C1 segment of cervical spinal cord (tissue), 14 donors: ENCODE measurements at places on chromosomes 6 and 20.

GRCh38 chr6:10391299-10391630, 23.6 kb downstream of the TFAP2A start:
- no peak for DNase-seq

DNA sequence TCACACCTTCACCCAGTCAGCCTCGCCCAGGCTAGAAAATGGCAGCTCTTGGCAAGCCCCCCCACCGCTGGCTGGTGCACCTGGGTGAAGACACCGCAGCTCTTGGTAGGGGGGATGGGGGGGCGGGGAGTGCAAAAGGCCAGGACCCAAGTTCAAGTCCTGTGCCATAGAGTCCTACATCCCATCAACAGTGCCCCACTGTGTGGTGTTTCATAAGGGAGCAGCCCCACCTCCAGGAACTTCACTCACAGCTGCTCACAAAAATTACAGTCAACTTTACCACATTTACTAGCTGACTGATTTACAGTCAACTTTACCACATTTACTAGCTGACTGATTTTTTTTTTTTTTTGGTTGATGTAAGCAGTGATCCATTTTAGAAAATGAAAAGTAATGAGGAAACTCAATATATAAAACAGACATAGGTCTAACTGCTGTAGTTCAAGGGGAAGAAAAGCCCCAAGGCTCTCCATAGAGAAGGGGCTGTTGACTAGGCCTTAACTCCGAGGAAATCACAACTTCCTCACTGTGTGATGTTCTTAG, 208.9 kb upstream of the SNX9 start:
- no peak for DNase-seq

DNA sequence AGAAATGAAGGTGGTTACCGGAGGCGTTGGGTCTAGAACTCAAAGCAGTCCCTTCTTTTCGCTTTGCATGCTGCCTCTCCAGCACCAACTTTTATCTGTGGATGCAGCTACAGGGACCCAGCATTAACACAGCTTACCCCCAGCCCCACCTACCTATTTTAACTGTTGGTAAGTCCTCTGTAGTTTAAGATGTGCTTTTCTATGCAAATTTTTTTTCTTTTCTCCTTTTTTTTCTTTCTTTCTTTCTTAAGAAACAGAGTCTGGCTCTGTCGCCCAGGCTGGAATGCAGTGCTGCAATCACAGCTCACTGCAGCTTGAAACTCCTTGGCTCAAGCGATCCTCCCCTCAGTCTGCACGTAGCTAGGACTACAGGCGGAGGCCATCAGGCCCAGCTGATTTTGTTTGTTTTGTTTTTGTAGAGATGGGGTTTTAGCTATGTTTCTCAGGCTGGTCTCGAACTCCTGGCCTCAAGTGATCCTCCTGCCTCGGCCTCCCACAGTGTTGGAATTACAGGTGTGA, 6.5 kb upstream of the USP45 start:
- peak; percentile 48 for DNase-seq

- no peak for DNase-seq
Observed at GRCh38 chr6:159389695-159390094, 220.5 kb downstream of the FNDC1 start.

DNA sequence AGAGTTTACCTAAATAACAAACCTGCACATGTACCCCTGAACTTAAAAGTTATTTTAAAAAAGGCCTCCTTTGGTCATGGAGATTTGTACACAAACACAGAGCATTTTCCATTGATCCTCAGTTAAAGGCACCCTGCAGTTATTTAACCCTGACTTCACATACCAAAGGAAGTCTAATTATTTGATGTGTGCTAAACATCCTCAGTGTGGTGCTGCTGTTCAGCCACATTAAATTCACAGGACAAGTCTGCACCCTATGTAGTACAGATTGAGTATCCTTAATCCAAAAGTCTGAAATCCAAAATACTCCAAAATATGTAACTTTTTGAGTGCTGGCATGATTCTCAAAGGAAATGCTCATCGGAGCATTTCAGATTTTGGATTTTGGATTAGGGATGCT, 21.4 kb downstream of the KCNQ5 start:
- no peak for DNase-seq

- no peak for DNase-seq
Observed at GRCh38 chr6:131828080-131828479, 20.3 kb downstream of the ENPP1 start.

DNA sequence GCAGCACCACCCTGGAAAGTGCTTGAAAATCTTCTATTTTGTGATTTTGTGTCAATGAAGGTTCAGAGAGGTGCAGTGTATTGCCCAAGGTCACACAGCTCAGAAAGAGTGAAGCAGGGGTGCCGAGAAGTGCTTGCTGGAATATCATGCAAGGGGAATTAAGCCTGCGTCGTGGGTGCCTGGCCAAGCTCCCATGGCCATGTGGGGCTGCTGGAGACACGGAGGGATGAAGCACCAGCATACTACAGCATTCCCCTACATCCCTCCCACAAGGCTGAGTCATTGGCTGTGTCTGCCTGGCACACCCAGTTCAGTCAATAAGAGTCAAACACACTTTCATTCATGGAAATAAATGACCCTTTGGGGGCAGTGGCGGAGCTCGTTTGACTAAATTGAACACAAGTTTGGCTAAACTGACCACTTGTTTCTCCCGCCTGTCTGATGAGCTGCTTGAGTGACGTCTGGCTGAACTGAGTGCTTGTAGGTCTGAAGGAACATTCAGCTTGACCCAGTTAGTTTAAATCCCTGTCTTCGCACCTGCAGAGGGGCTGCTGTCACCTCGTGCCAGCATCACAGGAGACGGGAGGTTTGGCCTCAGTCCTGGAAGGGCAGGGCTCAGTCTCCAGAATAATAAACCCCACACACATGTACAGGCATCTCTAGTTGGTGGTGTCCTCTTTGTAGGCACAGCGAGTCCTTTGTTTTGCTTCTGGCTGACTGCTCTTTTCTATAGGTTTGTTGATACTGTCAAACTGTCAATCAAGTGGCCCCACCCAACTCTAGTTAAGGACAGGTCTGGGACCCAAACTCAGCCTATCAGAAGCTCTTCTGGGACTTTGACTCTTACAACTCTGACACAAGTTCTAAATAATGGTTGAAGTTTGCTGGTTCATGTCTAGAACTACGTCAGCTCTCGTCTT, 8.4 kb upstream of the TGM2 start:
- DNase-seq, result no peak

DNA sequence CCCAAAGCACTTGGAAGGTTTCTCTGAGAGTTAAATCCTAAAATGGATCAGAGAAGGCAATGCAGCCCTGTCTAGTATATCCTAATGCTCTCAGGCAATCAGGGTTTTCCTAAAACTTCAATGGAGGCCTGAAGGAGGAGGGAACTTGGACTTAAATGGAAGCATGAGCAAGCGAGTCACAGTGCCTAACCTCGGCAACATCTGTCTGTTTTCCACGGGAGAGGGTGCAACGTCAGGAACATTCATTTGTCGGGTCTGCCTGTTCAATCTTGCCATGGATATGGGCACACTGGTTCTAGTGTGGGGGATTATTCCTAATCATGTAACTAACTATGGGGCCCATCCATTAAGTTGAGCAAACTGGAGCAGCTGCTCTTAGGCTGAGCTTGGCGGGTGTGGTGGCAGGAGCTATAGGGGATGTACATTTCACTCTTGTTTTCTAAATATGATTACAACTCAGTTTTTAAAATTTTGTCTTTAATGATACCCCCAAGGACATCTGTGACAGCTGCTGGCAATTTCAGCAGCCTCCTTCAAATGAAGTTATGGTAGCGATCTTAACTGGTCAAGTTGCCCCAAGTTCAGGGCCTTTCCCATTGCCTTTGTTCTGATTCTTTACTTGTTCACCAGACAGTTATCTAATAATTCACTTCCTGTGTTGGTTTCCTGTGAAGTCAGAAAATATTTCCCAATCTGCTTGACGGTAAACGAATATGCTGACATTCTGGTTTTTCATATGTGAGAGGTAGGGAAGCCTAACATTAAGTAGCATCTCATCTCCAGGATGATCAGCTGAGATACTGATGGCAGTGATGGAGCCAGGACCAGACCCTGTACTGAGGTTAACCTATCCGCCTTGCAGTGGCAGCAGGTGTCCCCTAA, 21.6 kb downstream of the DSE start:
- no peak for DNase-seq

GRCh38 chr6:108163267-108163643, 2.6 kb upstream of the NR2E1 start:
- DNase-seq, result no peak
